ENCODE measurements at places on chromosomes 4 and X.

DNA sequence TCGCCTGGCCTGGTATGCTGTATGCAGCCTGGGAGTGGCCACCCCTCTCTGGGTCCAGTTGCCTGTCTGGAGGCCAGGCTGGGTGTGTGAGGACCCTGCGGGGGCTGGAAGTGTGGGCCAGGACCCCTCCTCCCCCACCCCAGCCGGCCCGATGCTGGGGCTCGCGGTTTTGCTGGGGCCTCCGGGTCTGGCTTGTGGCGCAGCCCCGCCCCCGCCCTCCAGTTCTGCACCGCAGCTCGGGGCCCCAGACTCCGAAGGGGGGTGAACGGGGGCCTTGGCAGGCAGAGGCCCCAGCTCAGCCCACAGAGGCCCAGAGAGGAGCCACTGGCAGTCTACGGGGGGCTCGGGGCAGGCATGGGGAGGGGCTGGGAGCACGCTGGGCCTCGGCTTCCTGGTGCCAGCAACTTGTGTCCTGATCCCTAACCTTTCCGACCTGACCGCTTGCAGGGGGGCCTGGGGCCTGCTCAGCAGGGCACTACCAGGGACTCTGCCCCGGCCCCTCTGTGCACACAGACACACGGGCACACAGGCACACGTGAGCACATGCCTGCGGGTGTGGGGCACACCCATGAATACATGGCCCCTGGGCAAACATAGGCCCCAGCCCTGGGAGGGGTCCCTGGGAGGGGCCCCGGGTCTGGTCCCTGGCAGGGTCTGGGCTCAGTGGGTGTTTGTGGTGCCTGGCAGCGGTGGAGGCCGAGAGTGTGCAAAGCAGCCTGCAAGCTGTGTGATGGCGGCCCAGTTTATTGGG, 21.4 kb upstream of the FGFR3 start:
- DNase-seq, result peak; percentile 16

- DNase-seq, result no peak
Measured at GRCh38 chrX:133933316-133933715, 52.1 kb downstream of the GPC3 start.

GRCh38 chrX:93322110-93322509, 351.3 kb downstream of the NAP1L3 start:
- DNase-seq, result no peak

DNA sequence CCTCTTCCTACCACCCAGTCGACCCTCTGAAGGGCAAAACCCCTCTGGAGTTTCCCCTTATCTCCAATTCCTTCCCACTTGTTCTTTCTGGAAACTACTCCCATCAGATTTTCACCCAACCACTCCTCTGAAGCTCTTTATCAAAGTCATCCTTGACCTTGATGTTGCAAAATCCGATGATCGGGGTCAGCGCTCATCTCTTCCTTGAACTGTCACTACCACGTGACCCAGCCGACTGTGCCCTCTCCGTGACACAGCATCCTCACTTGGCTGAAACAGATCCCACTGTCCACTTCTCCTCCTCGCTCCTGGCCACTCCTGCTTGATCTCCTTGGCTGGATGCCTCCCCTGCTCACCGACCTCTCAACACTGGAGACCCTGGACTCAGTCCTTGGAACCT, 1.1 kb downstream of the CFAP99 start:
- peak; percentile 74 for DNase-seq

DNA sequence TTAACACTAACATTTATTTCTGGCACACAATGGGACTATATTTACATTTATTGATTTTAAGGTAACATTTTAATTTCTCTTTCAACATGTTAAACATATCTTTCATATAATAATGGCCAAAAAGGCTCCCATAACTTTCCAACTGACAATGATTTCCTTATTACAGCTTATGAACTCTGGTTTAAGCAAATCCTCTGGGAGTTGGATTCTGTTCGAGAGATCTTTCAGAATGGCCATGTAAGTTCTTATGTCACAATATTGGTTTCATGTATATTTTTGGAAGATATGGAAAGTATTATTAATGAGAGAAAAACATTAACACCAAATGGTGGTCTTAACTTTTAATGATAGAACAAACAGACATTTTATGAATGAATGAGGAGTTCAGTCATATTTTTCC, 4.1 kb downstream of the TDO2 start:
- DNase-seq, result no peak

DNA sequence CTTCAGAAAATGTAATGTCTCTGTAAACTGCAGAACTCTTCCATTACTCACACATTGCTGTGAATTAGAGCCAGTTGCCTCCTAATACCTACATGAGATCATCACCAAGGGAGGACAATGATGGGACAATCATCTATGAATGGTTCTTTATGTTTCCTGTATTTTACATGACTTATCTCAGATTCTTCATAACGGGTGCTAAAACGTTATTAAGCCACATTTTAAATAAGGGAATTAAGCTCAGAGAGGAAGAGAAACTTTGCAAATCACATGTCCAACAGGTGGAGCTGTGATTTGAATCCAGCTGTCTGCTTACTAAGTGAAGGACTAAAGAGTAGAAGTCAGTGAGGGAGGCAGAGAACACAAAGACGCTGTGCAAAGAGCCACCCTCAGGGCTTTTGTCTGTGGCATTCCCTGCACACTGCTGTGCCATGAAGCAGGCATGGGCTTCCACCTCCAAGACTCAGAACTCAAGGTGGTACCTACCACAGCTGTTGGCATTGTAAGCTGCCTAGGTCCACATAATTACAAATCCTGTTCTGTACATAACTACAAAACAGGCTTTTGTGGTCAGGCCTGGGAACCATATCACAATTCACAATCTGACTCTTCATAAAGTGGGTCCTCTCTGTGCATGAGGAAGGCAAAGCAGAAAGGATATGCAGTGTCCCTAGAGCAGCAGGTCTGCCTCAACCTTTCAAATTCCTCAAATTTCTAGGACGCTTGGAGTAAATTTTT, 12.8 kb downstream of the TBC1D9 start:
- DNase-seq, result no peak

DNA sequence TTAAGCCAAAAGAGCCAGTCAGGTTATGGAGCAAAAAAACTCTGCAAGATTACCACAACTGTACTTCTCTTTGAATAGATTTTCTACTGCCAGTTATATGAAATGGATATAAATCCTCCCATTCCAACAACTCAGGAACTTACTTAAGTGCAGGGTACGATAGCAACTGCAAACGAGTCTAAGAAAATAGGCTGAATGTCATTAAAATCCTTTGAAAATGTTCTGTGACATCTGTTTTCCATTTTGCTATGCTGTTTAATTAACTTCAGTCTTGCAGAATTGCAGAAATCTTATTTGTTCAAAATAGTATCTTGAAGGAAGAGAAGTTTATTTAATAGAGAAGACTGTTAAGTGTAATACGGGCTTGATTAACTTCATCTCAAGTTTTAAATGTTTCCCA, 243.8 kb downstream of the PALLD start:
- DNase-seq, result no peak

- DNase-seq, result no peak
Measured at GRCh38 chr4:74073358-74073757, 25.6 kb downstream of the CXCL2 start.

- no peak for DNase-seq
Measured at GRCh38 chr4:84875636-84876371, 90.7 kb downstream of the WDFY3 start.

DNA sequence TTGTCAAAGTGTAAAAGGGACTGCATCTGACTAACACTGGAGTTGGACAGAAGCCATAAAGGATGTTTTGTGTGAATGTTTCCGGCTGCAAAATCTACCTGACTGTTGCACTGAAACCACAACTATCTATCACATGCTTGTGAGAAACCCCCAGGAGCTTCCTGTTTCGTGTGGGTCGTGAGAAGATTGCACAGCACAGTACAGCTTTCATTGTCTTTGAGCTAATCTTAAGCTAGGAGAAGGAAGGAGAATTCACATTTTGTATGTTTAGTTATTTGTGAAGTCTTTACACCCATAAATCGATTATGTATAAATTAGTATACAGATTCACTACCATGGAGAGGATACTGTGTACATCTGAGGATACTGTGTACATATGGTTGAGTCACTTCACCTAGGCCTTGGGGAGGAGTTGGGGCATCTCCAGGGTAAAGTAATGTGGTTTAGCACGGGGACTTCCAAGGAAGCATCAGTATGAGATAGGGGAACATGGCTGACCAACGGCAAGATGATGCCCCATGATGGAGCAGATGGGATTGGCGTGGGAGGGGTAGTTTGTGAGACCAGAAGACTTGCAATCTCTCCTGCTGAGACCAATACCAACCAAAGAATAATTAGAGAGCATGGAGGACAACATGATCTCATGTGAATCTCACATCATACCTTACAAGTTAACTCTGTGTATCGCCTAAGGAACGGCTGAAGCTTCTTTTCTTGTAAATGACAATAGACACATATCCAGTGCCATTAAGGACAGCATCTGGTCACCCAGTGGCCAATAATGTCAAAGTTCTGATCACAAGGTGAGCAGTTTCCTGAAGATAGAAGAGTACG, 43.1 kb upstream of the FAM9C start:
- peak; percentile 92 for DNase-seq

GRCh38 chr4:176193126-176193525, 2.3 kb downstream of the SPATA4 start:
- DNase-seq, result no peak

DNA sequence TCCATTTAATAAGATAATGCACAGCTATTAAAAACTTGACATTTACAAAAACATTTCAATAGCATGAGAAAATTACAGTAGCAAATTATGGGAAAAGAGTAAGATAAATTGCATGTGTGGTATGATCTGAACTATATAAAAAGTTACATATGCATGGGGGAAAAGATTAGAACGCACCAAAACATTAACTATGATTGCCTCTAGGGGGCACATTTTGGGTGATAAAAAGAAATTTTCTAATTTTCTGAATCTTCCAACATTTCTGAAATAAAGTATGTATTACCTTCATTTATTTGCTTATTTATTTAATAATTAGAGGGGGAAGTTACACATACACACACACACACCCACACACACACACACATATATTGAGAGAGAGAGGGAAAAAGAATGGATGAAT, 19.6 kb upstream of the KDM5C start:
- DNase-seq, result no peak

DNA sequence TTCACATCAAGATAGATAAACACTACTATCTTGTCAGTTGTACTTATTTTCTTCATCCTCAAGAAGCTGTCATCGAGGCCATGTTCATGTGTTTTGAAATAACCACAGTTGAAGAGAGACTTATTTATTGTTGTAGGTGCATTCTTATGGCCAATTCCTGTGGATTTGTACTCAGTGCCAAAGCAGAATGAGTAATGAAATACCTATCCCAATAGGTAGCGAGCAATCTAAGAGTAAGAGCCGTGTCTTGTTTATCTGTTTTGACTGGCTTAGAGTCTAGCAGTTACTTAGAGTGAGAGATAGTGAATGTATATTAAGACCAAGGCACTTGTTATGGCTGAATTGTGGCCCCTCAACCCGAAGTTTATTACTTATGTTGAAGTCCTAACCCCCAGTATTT, 631.0 kb upstream of the SPANXN1 start:
- DNase-seq, result no peak

- DNase-seq, result no peak
Measured at GRCh38 chrX:150049647-150050046, 111.4 kb upstream of the EOLA2 start.

DNA sequence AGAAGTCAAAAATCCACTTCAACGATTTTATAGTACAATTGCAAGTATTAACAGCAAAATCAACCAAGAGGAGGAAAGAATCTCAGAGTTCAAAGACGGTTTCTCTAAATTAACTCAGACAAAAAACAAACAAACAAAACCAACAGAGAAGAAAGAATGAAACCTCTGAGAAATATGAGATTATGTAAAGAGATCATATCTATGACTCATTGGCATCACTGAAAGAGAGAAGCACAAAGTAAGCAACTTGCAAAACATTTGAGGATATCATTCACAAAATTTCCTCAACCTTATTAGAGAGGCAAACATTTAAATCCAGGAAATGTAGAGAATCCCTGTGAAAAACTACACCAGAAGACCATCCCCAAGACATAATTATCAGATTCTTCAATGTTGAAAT, 370.4 kb downstream of the INPP4B start:
- DNase-seq, result no peak

- DNase-seq, result no peak
Measured at GRCh38 chr4:55931833-55932232, 16.9 kb upstream of the CEP135 start.

- DNase-seq, result no peak
Measured at GRCh38 chr4:147201016-147201415, 255.4 kb upstream of the TTC29 start.

- DNase-seq, result no peak
Measured at GRCh38 chr4:94395562-94395961, 52.9 kb upstream of the HPGDS start.

GRCh38 chr4:173288698-173289352, 45.3 kb downstream of the HMGB2 start:
- DNase-seq, result no peak

DNA sequence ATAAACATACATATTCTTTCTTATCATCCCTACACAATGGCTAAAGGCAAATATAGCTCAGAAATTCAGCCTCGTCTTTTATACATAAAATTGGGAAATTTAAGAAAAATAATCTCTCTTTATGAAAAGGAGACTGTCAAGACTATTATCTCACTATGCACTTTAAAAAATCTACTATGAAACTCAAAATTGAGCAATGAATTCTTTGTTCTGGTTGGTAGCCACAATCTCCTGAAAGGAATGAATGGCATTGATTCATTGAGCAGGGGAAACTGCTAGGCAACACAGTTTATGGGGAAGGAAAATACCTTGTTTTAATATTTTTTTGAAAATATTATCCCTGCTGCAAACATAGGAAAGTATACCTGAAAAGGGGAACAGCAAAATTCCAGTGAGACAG, 397.1 kb downstream of the RAB28 start:
- no peak for DNase-seq

DNA sequence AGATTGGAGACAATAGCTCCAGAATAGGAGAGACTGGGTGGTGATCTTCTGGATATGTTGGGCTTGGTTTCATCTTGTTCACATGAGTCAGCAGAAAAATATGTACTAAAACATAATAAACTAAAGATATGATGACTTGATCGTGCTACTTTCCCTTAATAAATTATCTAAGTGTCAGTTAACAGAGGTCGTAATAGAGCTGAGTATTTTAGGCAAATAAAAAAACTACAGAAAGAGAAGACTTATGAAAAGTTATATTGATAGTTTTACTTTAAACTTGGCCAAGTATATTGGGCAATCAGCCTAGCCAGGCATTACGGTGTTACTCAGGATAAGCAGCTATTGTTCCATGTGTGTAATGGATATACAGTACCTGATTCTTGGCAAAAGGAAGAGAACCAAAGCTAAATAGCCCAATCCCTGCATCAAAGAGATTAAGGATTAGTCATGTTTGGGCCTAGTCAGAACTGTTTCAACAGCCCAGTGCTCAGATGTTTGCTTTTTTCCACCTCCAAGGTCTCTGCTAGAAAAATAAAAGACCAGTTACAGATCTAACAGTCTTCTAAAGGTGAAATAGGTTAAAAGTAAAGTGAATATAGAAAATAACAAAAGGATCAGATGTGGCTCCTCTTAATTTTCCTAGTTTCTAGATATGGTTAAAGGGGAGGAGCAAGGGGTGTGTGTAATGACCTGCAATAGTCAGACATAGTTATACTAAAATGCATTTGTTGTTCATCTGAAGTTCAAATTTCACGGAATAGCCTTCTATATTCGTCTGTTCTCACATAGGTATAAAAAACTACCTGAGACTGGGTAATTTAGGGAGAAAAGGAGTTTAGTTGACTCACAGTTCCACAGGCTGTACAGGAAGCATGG, 262.6 kb downstream of the ADGRL3 start:
- peak; percentile 29 for DNase-seq

All from MV-4-11 (cell line).